ENCODE measurements at places on chromosomes 7 and 10.

GRCh38 chr10:3010334-3010733, 57.0 kb upstream of the PFKP start:
- DNase-seq = no peak

DNA sequence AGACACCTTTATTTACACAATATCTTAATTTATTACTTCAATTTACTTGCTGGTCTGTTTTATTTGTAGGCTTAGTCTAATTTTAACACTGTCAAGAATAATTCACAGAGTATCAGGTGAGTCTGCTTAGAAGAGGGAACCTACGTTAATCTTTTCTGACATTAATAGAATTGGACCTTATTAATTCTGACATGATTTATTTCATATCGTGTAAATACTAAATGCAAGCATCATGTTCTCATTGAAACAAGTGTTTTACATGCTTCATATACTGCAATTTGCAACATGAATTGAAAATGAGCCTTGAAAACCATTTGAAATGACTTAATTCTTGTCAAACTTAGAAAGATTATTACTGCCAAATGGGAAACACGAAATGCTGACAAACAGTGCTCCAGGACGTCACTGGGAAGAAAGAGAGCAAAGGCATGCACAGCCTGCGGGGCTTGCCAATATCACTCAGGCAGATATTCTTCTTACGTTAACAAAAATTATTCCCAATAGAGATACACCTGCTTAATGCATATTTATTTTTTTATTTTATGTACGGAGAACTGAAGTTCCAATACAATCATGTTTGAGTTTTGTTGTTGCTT, 282.0 kb upstream of the AKR1E2 start:
- DNase-seq = no peak

GRCh38 chr7:6179620-6180343, 92.6 kb downstream of the CYTH3 start:
- DNase-seq = no peak

DNA sequence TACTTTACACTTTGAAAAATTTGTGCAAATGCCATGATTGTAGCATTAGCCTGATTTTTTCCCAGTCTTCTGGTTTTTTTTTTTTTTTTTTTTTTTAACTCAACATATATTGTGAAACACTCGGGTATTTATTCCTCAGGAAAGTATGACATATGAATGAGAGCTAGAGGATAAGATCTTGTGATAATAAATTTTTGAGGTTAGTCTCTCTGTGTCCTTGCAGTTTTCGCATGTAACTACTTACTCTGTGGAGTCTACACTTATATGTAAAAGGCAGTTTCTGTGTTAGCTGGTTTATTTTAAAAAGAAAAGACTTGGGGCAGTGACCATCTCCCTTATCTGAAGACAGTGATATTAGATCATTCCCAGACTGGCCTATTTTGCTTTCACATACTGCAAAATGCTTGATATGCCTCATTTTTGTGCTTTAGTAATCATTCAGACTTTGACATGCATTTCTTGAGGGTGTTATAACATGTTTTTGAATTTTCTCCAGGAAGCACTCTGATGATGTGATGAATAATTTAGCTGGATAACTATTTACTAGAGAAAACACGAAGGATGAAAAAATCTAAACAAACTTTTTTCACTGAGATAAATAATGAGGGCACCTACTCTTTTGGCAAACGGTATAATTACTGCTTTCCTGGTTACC, 371.0 kb downstream of the NRG3 start:
- no peak for DNase-seq

DNA sequence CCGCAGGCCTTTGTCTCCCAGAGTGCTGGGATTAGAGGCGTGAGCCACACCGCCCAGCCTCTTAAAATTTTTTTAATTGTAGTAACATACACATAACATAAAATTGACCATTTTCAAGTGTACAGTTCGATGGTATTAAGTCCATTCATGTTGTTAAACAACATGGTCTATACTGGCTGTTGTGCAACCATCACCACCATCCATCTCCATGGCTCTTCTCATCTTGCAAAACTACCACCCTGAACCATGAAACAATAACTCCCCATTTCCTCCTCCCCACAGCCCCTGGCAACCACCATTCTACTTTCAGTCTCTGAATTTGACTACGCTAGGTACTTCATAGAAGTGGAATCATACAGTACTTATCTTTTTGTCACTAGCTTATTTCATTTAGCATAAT, 7.9 kb upstream of the ZFYVE27 start:
- no peak for DNase-seq

Data from esophagus squamous epithelium (tissue), 5 donors.